Prostate gland (tissue), 2 donors: ENCODE measurements at places on chromosomes 6 and 20.

GRCh38 chr6:124482071-124482491, 480.2 kb upstream of the RNF217 start:
- no peak overlapping the region for H3K27ac ChIP-seq
- H3K4me3 ChIP-seq, result no peak overlapping the region
- no peaks in the 10 kb centered on the region for H3K36me3 ChIP-seq
- DNase-seq, result no peak
- no peaks in the 10 kb centered on the region for H3K27me3 ChIP-seq

- no peak for DNase-seq
- H3K4me1 ChIP-seq, result no peaks in the 10 kb centered on the region
- no peaks in the 10 kb centered on the region for H3K27me3 ChIP-seq
- no peak overlapping the region for H3K4me3 ChIP-seq
- H3K36me3 ChIP-seq, result no peaks in the 10 kb centered on the region
- H3K27ac ChIP-seq, result no peak overlapping the region
Observed at GRCh38 chr6:108383981-108384380, 89.1 kb downstream of the AFG1L start.

DNA sequence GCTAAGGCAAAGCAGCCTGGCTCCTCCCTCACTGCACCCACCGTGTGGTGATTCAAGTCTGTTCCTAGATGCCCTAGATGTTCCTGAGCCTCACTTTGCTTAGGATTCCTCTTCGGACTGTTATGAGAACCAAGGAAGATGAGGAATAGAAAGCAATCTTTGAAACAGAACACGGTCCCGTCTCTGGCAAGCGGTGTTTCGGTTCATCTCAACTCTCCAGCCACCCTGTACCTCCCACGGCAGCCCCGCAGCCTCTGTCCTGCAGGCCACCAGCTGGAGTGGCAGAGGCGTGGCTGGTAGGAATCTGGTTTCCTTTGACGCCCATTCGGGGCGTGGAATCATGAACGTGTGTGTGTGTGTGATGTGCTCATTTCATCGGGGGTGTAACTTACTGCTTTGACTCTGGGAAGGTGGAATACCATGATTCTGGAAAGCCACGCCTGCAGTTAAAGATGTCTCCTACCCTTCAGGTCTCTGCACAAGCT, 21.3 kb downstream of the PDE10A start:
- no peak overlapping the region for H3K27ac ChIP-seq
- H3K4me1 ChIP-seq, result peaks cover 3% of the 10 kb centered on the region
- H3K36me3 ChIP-seq, result no peaks in the 10 kb centered on the region
- H3K27me3 ChIP-seq, result no peaks in the 10 kb centered on the region

DNA sequence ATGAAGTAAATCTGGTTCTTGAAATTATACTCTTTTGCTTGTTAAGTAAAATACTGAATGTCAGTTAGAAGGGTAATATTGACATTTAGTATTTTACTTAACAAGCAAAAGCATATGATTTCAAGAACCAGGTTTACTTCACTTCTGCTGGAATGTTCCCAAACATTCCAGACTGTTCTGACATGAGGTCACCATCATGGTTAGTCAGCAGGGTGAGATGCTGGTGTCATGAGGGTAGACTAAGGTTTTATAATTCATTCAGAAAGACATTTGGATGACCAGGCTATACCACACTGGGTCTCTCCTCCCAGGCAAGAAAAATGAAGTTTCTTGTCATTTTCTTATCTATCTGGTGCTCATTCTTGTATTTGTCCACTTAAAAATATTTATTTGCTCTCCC, 414.4 kb upstream of the MMS22L start:
- no peak overlapping the region for H3K4me3 ChIP-seq
- no peaks in the 10 kb centered on the region for H3K36me3 ChIP-seq
- no peaks in the 10 kb centered on the region for H3K4me1 ChIP-seq
- DNase-seq, result no peak
- H3K27ac ChIP-seq, result no peak overlapping the region

- no peaks in the 10 kb centered on the region for H3K4me1 ChIP-seq
- H3K27ac ChIP-seq, result no peak overlapping the region
- H3K36me3 ChIP-seq, result no peaks in the 10 kb centered on the region
- DNase-seq, result no peak
- no peaks in the 10 kb centered on the region for H3K27me3 ChIP-seq
- H3K4me3 ChIP-seq, result no peak overlapping the region
Observed at GRCh38 chr6:36487698-36488097, 44.9 kb downstream of the KCTD20 start.

- no peak overlapping the region for H3K27ac ChIP-seq
- H3K4me3 ChIP-seq, result no peak overlapping the region
- no peak for DNase-seq
- H3K27me3 ChIP-seq, result no peaks in the 10 kb centered on the region
- H3K4me1 ChIP-seq, result no peaks in the 10 kb centered on the region
Observed at GRCh38 chr6:155943635-155944034, 488.0 kb upstream of the NOX3 start.

DNA sequence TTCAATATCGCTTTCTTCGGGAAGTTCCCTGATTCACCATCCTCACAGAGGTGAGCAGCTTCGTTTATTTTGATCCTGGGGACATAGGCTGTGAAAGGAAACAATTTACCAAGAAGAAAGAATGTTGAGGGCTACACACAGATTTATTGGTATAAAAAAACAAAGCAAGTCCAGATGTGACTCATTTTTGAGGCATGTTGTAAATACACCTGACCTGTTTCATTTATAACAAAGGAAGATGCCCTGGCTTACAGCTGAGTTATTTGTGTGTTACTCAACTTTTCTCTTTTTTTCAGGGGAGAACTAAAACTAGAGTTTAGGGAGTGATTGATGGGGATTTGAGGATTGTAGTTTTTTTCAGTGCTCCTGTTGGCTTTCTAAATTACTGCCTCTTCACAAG, 489.5 kb downstream of the CBLN4 start:
- H3K27me3 ChIP-seq, result no peaks in the 10 kb centered on the region
- no peak for DNase-seq
- H3K4me1 ChIP-seq, result no peaks in the 10 kb centered on the region
- H3K27ac ChIP-seq, result no peak overlapping the region
- H3K4me3 ChIP-seq, result no peak overlapping the region

GRCh38 chr20:39144757-39145156, 182.6 kb downstream of the DHX35 start:
- H3K4me3 ChIP-seq, result no peak overlapping the region
- DNase-seq, result no peak
- H3K27ac ChIP-seq, result no peak overlapping the region
- no peaks in the 10 kb centered on the region for H3K36me3 ChIP-seq
- H3K4me1 ChIP-seq, result no peaks in the 10 kb centered on the region

DNA sequence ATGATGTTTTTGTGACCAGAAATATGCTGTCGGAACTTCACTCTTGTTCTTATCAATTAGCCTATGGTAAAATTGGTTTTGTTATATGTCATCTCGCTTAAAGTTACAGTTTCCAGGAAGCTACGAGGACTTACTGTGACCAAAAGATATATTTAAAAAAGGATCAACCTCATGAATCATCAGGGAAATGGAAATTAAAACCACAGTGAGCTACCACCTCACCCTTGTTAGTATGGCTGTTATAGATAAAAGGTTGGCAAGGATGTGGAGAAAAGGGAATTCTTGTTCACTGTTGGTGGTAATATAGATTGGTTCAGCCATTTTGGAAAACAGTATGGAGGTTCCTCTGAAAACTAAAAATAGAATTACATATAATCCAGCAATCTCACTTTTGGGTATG, 14.3 kb upstream of the INSM1 start:
- H3K4me1 ChIP-seq, result no peaks in the 10 kb centered on the region
- H3K27me3 ChIP-seq, result no peaks in the 10 kb centered on the region
- no peak overlapping the region for H3K4me3 ChIP-seq
- H3K36me3 ChIP-seq, result no peaks in the 10 kb centered on the region
- no peak for DNase-seq

DNA sequence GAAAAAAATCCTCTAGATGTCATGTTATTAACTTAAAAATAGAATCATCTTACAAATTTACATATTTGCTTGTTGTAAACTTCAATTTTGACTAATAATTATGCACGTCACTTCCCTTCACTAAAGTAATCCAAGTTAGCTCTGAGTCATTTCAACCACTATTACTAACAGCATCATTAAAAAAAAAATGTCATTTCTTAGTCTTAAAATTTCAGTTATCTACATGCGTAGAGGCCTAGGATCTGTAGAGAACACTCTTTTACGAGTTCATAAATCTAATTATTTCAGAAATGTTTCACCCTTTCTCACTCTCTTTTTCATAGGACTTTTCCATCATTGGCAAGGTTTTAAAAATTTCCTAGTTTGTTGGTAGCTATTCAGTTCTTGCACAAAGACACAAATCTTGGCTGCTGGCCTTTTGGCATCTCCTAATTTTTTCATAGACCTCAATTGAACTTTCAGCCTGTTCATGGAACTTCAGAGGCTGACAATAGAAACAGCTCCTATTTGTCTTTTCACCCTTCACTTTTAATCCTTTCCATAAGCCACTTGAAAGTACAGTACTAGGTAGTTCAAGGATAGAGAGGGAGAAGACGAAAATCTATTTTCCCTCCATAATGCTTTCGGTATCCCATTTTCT, 61.5 kb downstream of the OGFRL1 start:
- H3K4me3 ChIP-seq, result no peak overlapping the region
- DNase-seq, result no peak
- H3K4me1 ChIP-seq, result no peaks in the 10 kb centered on the region
- H3K36me3 ChIP-seq, result no peaks in the 10 kb centered on the region

GRCh38 chr20:36854348-36855240, 21.3 kb upstream of the TLDC2 start:
- peaks cover 20% of the 10 kb centered on the region for H3K4me1 ChIP-seq
- no peak overlapping the region for H3K4me3 ChIP-seq
- no peaks in the 10 kb centered on the region for H3K27me3 ChIP-seq
- no peaks in the 10 kb centered on the region for H3K36me3 ChIP-seq
- H3K27ac ChIP-seq, result no peak overlapping the region

DNA sequence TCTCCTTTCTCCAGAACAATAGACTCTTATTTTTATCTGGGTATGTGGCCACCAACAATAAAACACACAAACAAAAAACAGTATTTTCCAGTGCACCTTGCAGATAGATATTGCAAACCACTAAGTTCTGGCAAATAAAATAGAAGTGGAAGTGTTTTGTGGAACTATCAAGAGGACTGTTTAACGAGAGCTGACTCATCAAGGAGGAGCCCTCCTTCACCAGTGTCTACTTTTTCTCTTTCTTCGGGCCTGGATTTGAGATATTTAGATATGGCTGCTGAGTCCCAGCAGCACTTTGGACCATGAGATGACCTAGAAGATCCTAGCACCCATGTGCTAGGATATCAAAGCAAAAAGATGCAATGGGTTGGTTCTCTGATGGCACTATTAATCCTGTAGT, 154.7 kb downstream of the AIG1 start:
- no peak for DNase-seq
- no peaks in the 10 kb centered on the region for H3K36me3 ChIP-seq
- no peaks in the 10 kb centered on the region for H3K27me3 ChIP-seq
- no peaks in the 10 kb centered on the region for H3K4me1 ChIP-seq
- H3K27ac ChIP-seq, result no peak overlapping the region

GRCh38 chr6:250676-251075, 41.6 kb upstream of the DUSP22 start:
- H3K4me3 ChIP-seq, result no peak overlapping the region
- no peak for DNase-seq
- no peaks in the 10 kb centered on the region for H3K4me1 ChIP-seq
- no peaks in the 10 kb centered on the region for H3K36me3 ChIP-seq

DNA sequence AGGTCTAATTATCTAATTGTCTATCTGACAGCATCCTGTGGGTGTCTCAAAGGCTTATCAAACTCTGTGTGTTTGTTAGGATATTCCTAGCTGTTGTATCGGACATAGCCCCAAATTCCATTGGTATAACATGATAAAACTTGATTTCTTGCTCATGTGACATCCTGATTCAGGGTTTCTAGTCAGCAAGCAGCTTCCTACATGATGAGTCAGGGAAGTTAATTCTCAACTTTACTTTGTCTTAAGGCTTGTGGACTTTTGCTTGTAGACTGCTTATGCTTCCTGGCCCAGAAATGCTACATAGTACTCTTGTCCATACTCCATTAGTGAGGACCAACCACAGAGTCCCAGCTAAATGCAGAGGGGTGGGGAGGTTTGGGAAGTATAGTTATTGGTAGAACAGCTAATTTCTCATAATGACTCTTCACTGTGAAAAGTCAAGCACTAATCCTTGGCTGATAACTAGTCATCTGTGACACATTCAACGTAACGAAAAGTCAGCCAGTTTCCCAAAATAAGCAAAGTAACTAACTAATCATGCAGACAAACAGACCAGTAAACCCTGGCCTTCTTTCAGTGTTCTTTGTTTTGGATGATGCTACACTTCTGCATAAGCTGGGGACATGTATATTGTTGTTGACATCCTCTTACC, 25.8 kb downstream of the NKAIN2 start:
- H3K27ac ChIP-seq, result no peak overlapping the region
- H3K4me3 ChIP-seq, result no peak overlapping the region
- no peaks in the 10 kb centered on the region for H3K27me3 ChIP-seq
- DNase-seq, result no peak

GRCh38 chr6:42781546-42781795, 381 bp upstream of the BICRAL start:
- H3K27ac ChIP-seq, result peak overlapping the region; percentile 100
- H3K27me3 ChIP-seq, result no peaks in the 10 kb centered on the region
- no peaks in the 10 kb centered on the region for H3K36me3 ChIP-seq
- no peak for DNase-seq

DNA sequence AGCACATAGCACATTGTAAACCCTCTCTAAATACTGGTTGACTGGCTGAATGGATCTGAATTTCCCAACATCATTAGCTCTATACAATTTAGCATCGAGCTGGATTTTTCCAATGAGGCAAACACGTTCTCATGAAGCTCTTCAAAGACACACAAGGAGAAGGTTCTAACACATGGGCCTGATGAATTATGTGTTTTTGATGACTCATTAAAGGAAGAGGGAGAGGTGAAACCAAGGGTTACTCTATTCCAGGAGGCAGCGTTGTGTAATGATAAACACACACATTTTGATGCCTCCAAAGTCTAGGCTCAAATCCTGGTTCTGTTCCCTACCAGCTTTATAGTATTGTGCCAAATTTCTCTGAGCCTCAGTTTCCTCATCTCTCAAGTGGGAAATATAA, 84.3 kb downstream of the PFDN4 start:
- H3K4me1 ChIP-seq, result no peaks in the 10 kb centered on the region
- no peak for DNase-seq
- H3K36me3 ChIP-seq, result no peaks in the 10 kb centered on the region
- H3K27ac ChIP-seq, result no peak overlapping the region
- no peak overlapping the region for H3K4me3 ChIP-seq
- H3K27me3 ChIP-seq, result peaks cover 4% of the 10 kb centered on the region

DNA sequence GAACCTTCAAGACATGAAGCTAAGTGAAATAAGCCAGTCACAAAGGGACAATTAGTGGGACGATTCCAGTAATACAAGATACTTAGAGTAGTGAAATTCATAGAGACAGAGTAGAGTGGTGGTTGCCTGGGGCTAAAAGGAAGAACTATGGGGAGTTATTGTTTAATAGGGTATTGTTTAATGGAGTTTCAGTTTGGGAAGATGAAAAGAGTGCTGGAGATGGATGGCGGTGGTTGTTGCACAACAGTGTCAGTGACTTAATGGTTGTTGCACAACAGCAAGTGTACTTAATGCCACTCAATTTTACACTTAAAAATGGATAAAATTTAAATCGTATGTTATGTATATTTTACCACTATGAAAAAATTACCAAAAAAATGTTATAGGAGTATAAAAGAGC, 209.7 kb upstream of the TENT5A start:
- H3K36me3 ChIP-seq, result no peaks in the 10 kb centered on the region
- H3K4me3 ChIP-seq, result no peak overlapping the region
- H3K4me1 ChIP-seq, result no peaks in the 10 kb centered on the region
- H3K27me3 ChIP-seq, result no peaks in the 10 kb centered on the region
- no peak overlapping the region for H3K27ac ChIP-seq
- DNase-seq, result no peak
